T follicular helper cell (primary cell): ENCODE measurements at places on chromosomes 1 and 21.
A peak's percentile ranks its signal among the peaks of the same experiment; 100 is the strongest.

DNA sequence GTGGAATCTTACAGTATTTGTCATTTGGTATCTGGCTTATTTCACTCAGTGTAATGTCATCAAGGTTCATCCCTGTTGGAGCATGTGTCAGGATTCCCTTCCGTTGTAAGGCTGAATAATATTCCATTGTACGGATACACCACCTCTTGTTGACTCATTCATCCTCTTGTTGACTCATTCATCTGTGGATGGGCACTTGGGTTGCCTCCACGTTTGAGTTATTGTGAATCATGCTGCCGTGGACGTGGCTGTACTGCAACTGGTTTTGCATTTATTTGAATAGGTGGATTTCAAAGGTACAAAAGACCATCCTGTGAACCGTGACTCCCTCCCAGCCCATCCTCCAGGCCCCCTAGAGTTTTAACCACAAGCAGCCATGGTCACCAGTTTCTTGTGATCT is 11.9 kb upstream of the TCP10L start:
- DNase-seq: no peak

GRCh38 chr21:26883768-26884167 is 38.6 kb upstream of the ADAMTS1 start:
- no peak for DNase-seq

- DNase-seq: no peak
Observed at GRCh38 chr1:230985711-230986110, 6.8 kb downstream of the ARV1 start.

DNA sequence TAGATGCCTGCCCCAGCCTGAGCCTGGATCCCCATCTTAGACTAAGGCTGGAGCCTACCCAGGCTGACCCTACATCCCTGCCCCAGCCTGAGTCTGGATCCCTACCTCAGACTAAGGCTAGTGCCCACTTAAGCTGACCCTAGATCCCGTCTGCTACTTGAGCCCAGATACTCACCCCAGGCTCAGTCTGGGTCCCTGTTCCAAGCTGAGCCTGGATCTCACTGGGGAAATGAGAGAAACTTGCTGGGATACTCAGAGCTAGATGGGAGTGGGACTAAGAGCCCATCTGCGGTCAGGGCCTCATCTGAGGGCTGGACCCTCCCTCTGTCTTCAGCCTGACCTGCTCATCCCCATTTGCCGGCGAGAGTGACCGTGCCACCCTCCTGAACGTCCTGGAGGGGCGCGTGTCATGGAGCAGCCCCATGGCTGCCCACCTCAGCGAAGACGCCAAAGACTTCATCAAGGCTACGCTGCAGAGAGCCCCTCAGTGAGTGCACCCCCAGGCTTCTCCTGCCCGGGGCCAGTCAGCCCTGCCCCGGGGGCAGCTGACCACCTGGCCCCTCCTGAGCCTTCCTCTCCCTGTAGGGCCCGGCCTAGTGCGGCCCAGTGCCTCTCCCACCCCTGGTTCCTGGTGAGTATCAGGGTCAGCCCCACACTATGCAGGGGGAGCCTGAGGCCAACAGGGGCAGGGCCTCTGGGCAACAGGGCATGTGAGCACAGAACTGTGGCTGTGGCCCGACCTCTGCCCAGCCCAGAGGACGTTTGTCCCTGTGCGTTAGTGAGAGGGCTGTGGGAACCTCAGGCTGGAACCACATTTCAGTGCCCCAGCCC is 36.8 kb downstream of the TRIM11 start:
- DNase-seq: no peak

DNA sequence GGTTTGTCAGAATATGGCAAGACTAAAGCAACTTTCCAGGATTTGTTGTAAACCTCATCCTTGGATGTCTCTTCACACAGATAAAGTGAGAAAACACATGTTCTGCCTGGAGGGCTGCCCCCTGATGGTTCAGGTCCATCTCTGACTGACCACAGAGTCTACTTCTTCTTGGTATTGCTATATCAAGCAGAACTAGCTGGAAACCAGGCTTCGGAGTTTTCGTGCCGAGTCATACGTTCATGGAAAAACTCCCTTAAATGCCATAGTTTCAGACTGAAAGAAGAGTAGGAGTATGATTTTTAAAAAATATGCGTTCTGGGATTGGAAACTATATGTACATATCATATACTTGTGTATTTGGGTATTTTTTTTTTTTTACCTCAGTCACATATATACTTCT is 5.8 kb downstream of the OR10T2 start:
- no peak for DNase-seq

- no peak for DNase-seq
Observed at GRCh38 chr1:211236633-211237320, 22.4 kb upstream of the RCOR3 start.

DNA sequence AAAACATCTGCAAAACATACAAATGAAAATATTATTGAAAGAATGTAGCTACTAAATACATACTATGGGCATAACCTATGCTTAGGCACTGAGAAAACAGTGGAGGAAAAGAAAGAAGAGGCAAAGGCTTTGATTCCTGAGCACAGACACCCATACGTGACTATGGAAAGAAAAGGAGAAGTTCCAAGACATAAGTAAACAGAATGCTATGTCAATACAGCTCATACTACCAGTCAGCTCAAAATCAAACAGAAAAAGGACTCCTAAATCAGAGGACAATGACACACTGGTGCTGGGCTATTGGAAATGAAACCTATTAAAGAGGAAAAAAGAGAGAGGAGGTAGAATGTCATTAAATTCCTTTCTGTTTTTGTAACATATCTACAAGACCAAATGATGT is 225.4 kb downstream of the SMYD3 start:
- no peak for DNase-seq

DNA sequence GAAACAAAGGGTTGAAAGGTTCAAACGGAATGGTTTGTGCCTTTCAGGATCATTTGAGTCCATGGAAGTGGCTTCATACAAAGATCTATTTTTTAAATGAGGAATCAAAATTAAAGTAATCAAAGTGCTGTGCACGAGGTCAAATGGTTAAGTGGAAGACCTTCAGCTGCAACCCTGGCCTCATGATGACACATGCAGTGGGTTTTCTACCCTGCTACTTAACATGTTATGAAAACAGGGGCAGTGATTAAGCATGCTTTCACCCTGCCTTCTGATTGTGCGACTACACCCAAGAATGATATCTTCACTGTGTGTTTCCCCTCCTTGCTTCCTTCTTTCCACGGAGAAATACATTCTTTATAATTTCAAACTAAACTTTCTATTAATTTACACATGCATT is 604.2 kb downstream of the LRRIQ3 start:
- no peak for DNase-seq

- DNase-seq: no peak
Observed at GRCh38 chr21:42525676-42526378, 12.2 kb downstream of the SLC37A1 start.

- no peak for DNase-seq
Observed at GRCh38 chr1:212021563-212021962, 13.8 kb downstream of the INTS7 start.

- DNase-seq: no peak
Observed at GRCh38 chr1:44894591-44894990, 51.5 kb upstream of the PTCH2 start.

DNA sequence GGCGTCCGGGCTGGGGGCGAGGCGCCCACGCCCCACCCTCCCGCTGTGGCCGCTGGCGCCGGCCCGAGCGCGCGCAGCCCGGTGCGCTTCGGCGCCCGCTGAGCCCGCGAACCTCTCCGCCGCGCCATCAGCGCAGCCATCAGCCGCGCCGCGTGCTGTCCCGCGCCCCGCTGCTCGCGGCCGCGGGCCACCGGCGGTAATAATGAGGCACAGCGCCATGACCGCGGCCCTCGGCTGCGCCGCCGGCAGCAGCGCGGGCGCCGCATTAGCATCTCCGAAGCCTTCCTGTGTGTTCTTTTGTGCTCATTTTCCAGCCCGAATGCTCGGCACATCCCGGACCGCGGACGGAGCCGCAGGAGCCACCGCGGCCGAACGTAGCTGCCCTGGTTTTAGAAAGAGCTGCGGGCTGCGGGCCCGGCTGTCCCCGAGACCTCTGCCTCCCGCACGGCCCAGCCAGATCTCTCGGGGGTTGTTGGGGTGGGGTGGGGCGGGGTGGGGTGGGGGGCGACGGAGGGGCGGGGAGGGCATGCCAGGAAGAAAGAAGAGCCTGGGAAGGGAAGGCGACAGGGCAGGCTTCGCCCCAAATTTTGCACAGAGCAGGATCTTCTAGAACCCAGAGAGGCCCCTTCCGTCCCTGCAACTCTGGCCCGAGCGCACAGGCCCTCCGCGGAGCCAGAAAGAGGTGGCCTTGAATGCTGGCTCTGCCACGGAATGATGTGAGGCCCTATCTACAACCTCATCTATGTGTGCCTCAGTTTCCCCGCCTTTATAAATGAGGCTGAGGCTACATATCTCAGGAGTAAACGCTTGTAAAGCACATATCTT is 55.3 kb downstream of the RRAGC start:
- DNase-seq: no peak

- DNase-seq: no peak
Observed at GRCh38 chr1:91633438-91633837, 132.8 kb downstream of the CDC7 start.

DNA sequence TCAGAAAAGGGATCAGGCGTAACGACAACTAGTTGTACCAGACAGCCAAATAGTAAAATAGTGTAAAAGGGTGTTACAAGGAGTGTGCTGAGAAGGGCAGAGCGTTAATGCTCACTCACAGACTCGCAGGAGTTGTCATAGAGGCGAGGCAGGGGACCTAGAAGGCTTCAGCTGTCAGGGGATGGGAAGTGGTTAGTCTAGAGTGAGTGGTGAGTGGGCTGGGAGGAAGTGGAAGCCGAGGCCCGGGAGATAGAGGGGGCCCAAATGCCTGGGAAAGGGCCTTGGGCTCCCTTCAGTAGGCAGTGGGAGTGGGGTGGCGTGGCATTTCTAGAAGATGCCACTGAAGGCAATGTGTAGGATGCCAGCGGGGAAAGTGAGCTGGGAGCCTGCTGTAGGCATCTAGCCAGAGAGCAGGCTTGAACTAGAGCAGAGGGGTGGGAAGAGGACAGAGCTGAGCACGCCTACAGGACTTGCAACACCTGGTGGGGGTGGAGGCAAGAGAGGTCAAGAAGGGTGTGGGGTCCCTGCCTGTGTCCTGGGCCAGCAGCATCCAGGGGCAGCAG is 10.3 kb downstream of the SLC6A17 start:
- DNase-seq: no peak

GRCh38 chr1:63772201-63772600 is 1.6 kb upstream of the ROR1 start:
- DNase-seq: no peak

DNA sequence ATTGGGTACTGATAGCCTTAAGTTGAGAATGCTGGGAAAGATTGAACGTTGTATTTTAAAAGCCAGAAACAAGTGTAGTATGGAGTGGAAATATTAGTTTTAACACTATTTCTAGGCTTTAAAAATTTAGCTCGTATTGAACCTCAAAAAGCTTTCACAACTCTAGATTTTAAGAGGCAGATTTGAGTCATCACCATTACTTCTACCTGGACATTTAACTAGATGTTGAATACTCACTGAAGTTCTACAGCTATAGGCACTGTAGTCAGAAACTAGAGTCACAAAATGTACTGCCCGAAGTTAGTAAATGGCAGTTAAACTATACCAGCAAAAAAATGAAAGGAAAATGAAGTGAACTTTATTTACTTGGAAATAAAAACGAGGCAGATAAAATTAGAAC is 96.5 kb downstream of the NEK7 start:
- no peak for DNase-seq

DNA sequence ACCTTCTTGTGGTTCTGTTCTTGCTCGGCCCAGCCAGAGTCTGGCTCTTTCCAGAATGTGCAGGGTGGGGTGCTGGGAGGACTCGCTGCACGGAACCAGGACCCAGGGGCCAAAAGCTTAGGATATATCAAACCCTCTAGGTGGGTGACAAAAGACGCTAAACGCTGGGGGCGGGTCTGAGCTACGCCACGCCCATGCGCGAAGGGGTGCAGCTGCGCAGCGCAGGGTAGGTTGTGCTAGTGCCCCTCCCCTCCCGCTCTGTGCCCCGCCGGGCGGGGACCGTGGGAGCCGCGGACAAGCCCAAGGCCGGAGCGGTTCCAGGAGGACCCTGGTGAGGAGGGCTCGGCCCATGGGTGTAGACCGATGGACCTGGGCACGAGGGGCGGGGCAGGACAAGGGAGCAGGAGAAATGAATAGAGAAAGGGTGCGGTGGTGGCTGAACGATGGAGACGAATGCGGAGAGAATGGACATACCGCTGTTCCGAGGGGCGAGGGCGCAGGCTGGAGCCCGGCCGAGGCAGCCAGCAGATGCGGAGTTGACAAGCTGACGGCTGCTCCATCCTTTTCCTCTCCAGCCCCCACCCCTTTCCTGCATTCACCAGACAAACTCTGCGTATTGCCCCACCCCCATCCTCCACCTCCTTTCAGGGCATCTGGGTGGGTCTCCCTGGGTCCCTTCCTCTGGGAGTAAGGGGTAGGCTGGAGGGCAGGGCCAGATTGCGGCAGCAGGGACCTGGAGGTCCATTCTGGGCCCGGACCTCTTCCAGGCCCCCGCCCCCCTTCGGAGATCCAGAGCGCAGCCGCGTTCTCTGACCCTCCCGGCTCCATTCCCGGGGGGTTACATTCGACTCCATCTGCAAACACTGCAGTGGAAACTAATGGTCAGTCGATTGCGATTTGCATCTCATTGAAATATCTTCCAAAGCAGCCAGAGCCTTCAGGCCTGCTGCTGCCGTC is at the start of gene RUSC1:
RUSC1 (plus strand) TSS at position 234 of the 957 bp plus-strand sequence. CDS start 880 bp downstream, outside the sequence.
- peak; percentile 58 for DNase-seq

DNA sequence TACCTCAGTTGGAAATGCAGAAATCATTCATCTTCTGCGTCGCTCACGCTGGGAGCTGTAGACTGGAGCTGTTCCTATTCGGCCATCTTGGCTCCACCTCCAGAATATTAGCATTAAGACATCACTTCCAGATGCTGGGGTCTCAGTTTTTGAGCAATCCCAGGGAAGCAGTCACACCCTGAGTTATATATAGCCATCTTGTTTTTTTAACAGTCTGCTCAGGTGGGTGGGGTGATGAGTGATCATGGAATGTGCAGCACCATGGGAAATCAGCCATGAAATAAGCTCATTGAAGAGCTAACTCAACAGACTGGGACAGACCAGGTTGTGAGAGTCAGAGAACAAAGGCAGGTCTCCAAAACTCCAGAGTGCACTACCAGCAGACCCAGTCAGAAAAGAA is 27.0 kb upstream of the HMGB4 start:
- no peak for DNase-seq
